Activated B cell treated with CpG ODN at 0.5 μM for 24 hours (primary cell): ENCODE measurements at places on chromosomes 2 and 18. TPM values are rescaled to one million over a fixed set of nuclear protein-coding genes. Genes with fewer than 3 reads are reported as not detected.

- H3K27me3 ChIP-seq: peaks cover 4% of the 10 kb centered on the region
- H3K36me3 ChIP-seq: no peaks in the 10 kb centered on the region
- no peak overlapping the region for H3K4me3 ChIP-seq
- no peak for DNase-seq
- no peak overlapping the region for H3K27ac ChIP-seq
Measured at GRCh38 chr2:238985041-238985729, 137.3 kb downstream of the TWIST2 start.

The CXCR1 gene
- not detected in 2 replicates for total RNA-seq

- no peaks in the 10 kb centered on the region for H3K27me3 ChIP-seq
- H3K4me1 ChIP-seq: no peaks in the 10 kb centered on the region
- no peaks in the 10 kb centered on the region for H3K36me3 ChIP-seq
- no peak for DNase-seq
- H3K27ac ChIP-seq: no peak overlapping the region
Measured at GRCh38 chr2:146506851-146507250, 1338.0 kb upstream of the ACVR2A start.

GRCh38 chr18:44733069-44733753, 52.5 kb downstream of the SETBP1 start:
- no peak for DNase-seq
- peaks cover 95% of the 10 kb centered on the region for H3K4me1 ChIP-seq
- peak overlapping the region; percentile 20 for H3K27ac ChIP-seq
